Activated naive CD4-positive, alpha-beta T cell treated with anti-CD3 and anti-CD28 coated beads, Interleukin-2, amount 10 ng/mL, durations not matched to agents 7 days and 5 days (primary cell): ENCODE measurements at places on chromosomes 5 and 9.

DNA sequence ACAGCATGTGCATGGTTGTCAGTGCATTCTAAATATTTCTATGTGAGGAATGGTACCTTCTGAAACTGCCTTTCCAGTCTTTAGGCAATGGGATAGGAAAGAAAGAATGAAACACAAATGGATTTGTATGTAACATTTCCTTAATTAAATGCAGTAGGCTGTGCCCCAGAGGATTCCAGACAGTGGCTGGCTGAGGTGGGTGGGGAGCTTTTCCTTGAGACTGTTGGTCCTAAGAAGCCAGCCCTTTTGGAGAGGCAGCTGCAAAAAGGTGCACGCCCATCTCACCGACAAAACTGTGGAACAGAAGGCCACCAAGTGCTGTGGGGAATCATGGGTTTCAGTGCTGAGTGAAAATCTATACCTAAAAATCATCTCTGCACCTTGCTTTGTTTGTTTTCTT is 6.8 kb upstream of the CKMT2 start:
- no peak for DNase-seq

DNA sequence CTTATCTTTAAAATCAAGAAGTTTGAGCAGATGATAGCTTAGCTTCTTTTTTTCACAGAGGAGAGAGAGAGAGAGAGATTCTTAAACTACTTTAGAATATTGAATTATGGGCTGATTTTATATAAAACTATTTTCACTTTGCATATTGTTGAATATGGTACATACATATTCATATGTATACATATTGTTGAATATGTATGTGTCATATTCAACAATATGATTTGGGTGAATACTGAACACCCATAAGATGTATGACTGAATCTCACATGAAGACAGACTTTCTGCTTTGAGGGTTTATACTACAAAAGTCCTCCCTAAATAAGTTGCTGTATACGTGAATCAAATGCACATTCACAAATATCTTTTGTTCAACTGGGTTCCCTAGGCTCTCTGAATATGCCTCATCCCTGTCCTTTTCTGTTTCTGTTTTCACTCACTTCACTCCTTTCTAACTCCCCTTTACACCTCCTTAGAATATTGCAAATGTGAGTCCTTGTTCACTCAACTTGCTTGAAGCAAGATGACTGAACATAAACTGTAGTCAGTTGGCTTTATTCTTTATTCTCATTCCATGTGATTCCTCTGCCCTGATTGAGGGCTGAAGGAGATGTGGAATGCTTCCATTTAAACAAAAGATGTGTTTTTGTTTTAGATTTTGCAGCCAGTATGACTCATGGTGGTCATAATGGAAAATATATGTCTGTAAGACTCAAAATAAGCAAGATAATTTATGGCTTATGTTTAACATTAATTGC is 225.4 kb upstream of the DAB2 start:
- DNase-seq = no peak

DNA sequence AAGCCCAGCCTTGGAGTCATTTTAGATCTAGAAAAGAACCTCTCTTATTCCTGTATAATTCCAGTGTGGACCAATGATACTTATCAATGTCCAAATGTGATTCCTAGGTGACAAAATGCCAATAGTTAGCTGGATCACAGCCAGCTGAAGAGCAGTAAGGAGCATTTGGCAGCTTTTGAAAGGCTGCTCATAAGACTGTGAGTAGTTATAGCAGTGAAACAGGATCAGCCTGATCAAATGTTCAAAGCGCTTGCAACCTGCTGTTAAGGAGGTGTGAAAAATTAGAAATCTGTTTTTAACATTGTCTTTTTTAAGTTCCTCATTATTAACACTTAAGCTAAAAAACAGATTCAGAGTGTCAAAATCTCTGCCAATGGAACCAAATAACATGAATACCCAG is 85.1 kb downstream of the SSBP2 start:
- no peak for DNase-seq

GRCh38 chr5:155822177-155822576 is 504.8 kb upstream of the SGCD start:
- no peak for DNase-seq

DNA sequence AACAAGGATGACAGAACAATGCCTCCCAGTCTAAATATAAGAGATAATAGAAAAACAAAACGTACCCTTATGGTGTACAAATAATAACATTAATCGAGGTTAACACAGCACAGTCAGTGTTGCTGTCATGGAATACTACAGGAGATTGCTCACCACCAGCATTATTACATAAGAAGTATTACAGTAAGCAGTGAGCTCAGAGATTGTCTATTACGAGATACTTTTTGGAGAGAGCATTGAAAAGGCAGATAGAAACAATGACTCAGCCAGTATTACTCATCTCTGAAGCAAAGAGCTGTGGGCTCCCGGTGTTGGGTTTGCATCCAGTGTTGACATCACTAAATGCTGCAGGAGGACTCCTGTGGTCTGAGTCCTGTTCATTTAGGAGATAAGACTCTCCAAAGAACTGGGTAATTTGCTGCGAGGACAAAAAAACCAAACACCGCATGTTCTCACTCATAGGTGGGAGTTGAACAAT is 191.9 kb upstream of the SEMA6A start:
- no peak for DNase-seq

GRCh38 chr9:27817747-27818146 is 244.5 kb upstream of the C9orf72 start:
- no peak for DNase-seq

DNA sequence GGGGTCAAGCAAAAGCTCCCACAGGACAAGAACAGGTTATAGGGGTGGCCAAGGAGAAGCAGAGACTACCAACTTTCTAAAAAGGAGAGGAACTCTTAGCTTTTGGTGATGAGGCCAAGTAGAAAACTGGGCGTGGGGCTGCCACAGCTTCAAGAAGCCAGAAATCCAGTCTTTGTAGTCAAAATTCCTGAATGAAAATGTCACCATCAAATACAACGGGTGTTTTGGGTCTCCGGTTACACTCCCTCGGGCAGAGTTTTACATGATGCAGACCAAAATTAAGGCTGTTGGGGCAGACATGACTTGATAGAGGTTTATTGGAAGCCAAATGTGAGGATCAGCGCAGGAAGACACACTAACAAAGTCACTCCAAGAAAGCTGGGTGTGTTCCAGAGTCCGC is 29.4 kb upstream of the N4BP3 start:
- DNase-seq = no peak
